Metanephros (tissue), 2 donors: ENCODE measurements at places on chromosomes 2 and 18. TPM values are rescaled to one million over a fixed set of nuclear protein-coding genes. Genes with fewer than 3 reads are reported as not detected.

Gene UGT1A6
- 3.4 TPM for total RNA-seq

Gene AKAIN1
- not detected for total RNA-seq

Gene TGIF1
- 89.7 TPM for total RNA-seq

Gene KCNIP3
- 13.4 TPM for total RNA-seq

Gene CCDC68
- 9.3 TPM for total RNA-seq

Gene VIT
- 0.88 TPM for total RNA-seq

Gene LYPD1
- total RNA-seq = 57.0 TPM
